AG08396 (cell line): ENCODE measurements at places on chromosomes 1 and 21.

- peak; percentile 55 for DNase-seq
Measured at GRCh38 chr1:221458447-221459156, 283.3 kb downstream of the DUSP10 start.

DNA sequence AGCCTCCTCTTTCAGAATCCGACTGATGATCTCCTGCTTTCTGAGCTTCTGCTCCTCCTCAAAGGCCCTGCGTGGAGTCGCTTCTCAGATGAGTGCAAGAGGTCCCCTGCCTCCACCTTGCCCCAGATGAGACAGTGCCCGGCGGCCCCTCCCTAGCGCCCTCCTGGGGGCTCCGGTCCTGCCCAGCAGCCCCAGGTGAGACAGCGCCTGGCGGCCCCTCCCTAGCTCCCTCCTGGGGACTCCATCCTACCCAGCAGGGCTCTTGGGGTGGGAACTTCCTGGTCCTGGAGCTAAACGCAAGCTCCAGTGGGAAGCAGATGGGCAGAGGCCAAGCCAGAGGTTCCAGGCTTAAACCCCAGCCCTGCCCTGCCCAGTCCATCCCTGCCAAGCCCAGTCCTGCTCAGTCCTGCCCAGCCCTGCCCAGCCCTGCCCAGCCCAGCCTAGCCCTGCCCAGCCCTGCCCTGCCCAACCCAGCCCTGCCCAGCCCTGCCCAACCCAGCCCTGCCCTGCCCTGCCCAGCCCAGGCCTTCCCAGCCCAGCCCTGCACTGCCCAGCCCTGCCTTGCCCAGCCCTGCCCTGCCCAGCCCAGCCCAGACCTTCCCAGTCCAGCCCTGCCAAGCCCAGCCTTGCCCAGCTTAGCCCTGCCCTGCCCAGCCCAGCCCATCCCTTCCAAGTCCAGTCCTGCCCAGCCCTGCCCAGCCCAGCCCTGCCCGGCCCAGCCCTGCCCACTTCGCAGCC is 34.6 kb downstream of the CFAP74 start:
- DNase-seq, result no peak

- no peak for DNase-seq
Measured at GRCh38 chr1:214617843-214618242, 14.8 kb downstream of the CENPF start.

- peak; percentile 67 for DNase-seq
Measured at GRCh38 chr1:23673086-23673813, 18.4 kb upstream of the RPL11 start.

GRCh38 chr21:44000360-44000759 is 11.7 kb upstream of the TRAPPC10 start:
- no peak for DNase-seq

- DNase-seq, result no peak
Measured at GRCh38 chr1:220045356-220046051, 801 bp downstream of the EPRS1 start.

DNA sequence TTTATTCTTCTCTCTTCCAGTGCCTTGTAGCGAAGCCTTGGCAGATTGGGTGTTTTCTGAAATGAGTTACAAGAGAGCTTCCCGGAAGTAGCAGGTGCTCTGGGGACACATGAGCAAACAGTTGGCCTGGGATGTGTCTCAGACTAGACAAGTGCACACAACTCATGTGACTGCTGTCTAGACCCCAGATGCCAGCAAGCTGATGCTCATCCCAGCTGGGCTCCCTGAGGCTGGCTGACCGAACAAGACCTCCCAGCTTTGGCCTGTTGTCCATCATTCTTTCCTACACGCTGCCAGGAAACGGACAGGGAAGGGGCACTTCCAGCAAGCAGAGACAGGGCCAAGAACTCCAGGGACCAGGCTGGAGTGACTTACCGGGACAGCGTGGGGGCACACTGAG is 18.7 kb upstream of the CSF1 start:
- no peak for DNase-seq

DNA sequence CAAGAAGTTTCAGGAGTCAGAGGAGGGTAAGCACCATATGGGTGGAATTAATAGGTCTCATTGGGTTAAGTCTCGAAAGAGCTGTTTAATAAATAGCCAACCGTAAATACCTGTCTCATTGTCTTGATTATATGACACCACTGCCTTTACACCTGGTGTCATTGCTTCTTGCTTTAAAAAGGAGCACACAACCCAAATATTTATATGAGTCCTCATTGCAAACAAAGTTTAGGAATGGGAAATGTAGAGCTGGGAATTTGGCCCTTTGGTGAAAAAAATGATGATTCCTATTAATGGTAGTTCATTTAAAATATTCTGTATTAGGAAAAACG is 2.1 kb downstream of the BACH1 start:
- DNase-seq, result no peak

DNA sequence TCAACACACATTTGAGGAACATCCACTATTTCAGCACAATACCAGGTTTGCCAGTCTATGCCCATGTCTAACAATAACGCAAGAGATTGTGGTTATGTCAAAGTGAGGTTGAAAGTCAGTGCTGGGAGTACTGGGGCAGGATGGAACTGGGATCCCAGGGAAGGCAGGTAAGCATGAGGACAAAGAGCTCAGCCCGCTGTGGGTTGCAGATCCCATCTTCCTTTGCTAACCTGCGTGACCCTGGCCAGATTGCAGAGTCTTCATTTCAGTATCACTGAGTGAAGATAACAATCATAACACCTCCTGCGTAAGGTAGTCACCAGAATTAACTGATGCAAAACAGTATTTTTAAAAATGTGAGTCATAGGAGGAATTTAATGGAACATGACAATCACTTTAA is 250.0 kb downstream of the PCP4 start:
- DNase-seq, result no peak

DNA sequence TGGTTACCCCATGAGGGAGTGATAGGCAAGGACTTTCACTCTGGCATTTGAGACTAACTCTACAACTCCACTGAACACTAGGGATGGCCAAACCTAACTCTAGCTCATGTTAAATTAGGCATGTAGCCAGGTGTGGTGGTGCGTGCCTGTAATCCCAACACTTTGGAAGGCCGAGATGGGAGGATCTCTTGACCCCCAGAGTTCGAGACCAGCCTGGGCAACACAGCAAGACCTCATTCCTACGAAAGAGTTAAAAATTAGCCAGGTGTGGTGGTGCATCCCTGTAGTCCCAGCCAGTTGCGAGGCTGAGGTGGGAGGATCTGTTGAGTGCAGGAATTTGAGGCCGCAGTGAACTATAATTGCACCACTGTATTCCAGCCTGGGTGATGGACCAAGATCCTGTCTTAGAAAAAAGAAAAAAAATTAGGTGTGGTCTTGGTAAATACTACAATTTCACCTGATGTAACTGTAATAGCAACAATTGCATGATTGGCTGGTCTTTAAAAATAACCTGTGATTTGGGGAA is 81.2 kb upstream of the ARHGAP29 start:
- DNase-seq, result no peak

- no peak for DNase-seq
Measured at GRCh38 chr1:197284966-197285365, 16.9 kb downstream of the CRB1 start.

DNA sequence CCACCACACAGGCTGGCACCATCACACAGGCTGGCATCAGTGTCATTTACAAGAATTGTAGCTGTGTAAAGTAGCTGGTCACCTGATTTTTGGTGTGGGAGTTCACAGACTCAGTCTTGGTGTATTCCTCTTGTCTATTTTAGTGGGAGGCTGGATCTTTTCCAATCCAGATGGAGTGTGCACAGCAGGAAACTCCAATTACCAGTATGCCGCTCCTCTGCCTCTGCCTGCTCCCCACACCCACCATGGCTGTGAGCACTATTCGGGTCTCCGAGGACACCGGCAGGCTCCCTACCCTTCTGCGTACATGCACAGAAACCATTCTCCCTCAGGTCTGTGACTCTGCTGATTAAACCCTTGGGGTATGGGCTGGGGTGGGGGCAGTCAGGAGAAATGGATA is 24.2 kb downstream of the TBX19 start:
- no peak for DNase-seq

GRCh38 chr21:45493401-45494001 is 48.7 kb downstream of the SLC19A1 start:
- no peak for DNase-seq

GRCh38 chr1:6426277-6426971 is 1.8 kb downstream of the ESPN start:
- DNase-seq, result no peak

GRCh38 chr21:17682924-17683323 is 70.2 kb upstream of the BTG3 start:
- DNase-seq, result no peak

GRCh38 chr1:184156521-184157393 is 105.2 kb downstream of the TSEN15 start:
- no peak for DNase-seq

GRCh38 chr1:239802275-239802674 is 289.4 kb upstream of the FMN2 start:
- DNase-seq, result no peak
